ENCODE measurements at places on chromosomes 12 and 14. TPM values are rescaled to one million over a fixed set of nuclear protein-coding genes. Genes with fewer than 3 reads are reported as not detected.

- peak; percentile 73 for DNase-seq
These were observed 30.5 kb downstream of the PPP2R5C start for GRCh38 chr14:101791919-101792572.

DNA sequence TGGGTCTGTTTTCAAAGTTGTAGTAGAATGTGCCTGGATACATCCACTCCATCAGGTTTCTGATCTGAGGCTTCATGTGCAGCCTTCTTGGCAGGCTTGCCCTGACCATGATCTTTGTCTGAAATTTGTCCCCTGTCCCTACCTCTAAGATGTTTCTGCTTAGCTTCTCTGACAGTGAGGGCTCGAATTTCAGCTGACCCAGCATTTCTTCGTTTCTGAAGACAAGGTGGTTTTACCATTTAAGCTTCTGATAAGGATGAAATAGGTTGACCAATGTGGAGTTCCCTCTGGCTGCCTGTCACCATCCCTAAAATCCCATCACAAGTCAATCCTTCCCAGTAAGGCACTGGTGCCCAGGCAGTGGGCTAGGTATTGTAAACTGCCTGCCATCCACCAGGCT, 57.0 kb downstream of the CMKLR1 start:
- DNase-seq: no peak

DNA sequence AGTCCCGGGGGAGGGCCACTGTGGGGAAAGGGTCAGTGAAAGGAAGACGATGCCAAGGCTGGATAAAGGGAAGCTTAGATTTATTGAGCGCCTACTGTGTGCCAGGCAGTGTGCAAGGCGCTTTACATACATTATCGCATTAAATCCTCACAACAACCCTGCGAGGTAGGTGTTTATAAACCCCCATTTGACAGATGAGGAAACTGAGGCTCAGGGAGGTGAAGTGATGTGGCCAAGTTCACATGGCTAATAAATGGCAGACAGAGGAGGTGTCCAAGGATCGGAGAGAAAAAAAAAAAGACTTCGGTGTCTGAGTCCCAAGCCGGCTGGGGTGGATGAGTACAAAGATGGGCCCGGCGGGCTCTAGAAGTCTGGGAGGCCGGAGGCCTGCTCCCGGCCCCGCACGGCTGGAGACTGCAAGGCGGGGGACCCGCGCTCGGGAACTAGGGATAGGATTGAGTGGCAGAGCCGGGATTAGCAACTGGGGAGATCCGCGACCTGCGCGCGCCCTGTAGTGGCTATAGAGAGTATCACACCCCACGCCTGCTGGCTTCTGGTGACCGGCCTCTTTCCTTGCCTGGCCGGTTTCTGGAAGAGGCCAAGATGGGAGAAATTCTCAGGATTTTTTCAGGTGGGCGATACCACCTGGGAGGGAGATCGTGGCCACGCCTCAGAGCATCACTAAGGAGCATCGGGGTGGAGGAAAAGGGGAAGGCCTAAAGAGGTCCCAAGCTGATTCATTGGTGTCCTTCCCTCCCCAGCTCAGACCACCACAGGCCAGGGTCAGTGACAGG, 3.9 kb downstream of the DDN start:
- DNase-seq: peak; percentile 76

- no peak for DNase-seq
These were observed 73.6 kb downstream of the TMTC1 start for GRCh38 chr12:29710104-29710503.

OSGEP gene
- 36.3 TPM for total RNA-seq

SMAGP gene
- 8.4 TPM for total RNA-seq

CISTR gene
- not detected for total RNA-seq

- no peak for DNase-seq
These were observed 155.4 kb downstream of the C12orf75 start for GRCh38 chr12:105485921-105486320.

DNA sequence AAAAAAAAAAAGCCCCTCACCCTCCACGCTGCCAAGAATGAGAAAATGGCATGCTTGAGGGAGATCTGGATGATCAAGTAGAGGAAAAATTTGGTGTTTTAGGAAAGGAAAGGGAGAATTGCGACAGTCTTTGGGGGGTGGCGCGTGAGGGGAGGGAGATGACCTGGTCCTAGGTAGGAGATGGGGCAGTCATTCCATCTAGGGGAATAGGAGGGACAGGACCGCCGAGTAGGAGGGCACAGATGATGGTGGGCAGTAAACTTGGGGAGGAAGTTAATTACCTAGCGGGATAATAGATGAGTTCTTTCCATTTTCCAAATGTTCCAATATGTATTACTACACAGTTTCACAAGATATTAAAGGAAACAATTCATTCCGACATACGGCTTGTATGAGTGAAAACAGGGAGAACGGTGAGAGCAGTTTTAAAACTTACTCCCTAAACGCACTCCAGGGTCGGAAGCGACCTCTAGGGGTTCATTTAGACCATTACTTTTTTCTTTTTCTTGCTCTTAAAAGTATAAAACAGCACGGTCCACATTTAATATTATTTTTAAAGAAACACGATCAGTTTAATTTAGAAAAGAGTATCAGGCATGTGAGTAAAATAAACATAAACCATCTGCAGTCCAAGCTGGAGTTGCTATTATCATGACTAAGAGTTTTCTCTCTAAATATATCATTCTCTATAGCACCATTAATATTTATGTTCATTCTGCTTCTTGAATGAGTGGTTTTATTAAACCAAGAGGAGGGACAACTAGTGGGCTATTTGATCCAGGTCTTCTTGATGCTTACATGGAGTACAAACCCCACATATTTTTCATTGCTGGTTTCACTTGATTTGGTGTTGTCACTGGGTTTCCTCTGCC, 3.0 kb upstream of the FNTB start:
- peak; percentile 66 for DNase-seq

DNA sequence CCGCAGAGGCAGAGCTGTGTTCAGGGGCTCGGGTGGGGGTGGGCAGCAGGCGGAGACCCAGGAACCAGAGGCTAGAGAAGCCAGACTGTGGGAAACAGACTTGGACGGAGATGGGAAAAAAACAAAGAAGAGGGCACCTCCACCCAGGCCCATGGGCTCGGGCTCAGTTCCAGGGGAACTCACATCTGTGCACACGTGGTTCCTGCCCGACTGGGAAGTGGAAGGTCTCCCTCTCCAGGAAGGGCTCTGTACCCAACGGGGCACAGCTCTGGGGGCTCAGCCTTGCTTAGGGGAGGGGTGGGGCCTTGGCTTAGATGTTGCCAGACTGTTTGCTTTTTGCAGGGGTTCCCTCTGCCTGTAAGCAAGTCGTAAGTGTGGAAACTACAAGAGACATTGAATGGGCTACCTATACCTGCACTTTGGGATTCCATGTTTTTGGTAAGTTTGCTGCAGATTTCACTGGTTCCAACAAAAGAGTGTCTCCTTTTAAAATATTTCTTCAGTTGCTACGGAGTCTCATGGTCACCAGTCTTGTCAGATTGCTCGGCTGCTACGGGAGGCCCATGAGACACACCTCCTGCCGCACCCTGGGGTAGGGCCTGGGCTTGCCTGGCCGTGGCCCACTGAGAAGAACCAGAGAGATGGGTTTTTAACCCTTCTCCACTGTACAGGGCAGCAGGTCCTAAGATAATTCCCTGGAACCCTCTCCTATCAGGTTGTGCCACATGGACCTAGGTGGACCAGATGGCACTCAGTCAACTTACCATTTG, 127.6 kb upstream of the EVL start:
- no peak for DNase-seq

DNA sequence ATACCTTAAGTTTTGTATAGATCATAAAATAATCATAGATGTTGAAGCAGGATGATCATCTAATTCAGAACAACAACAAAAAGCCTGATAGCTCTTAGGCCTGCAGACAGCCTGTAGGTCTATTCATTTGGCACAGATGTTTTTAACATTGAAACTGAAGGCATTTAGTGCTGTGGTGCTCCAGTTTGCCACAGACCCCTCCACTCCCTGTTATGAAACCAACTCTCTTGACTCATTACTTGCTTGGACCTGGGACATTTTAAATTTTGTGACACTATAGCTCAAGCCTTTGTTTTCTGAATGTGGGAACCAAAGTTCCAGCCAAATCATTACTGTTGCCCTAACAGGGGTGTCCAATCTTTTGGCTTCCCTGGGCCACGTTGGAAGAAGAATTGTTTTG, 9.1 kb downstream of the PRKCH start:
- no peak for DNase-seq

- no peak for DNase-seq
These were observed 166.8 kb downstream of the DAD1 start for GRCh38 chr14:22422238-22422637.

DNA sequence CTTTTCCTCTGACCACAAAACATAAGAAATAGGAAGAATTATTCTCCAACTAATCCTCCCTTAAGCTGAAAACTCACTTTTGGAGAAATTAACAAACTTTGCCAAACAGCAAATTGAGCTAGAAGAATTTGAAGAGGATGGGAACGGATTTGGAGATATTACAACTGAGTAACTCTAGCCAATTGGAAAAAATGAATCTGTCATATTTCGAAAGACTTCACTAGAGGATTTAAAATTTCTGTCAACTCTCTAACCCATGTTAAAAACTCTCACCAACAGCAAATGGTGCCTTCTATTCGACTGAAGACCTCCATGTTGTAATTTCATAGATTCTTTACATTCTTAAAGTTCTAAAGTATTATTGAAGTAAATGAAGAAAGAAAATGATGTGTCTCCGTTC, 414.2 kb downstream of the RMST start:
- DNase-seq: no peak

GRCh38 chr14:103716091-103716801, 636 bp downstream of the ZFYVE21 start:
- no peak for DNase-seq

DNA sequence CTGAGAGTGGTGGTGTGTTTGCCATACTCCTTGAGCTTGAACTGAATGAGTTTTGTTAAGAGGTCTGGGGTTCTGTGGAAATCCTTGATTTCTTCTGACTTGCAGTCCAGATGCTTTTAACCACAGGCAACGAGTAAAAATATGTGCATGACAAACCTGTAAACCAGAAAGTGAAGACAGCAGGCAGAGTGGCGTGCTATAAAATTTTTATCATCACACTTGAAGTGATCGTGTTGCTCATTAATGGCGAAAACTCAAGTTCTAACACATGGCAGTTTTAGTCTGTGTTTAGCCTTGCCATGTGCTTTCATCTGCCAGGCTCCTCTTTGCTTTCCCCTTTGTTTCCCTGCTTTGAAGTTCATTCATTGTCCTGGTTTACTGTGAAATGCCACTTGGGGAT, 28.0 kb downstream of the TXNRD1 start:
- DNase-seq: peak; percentile 65

DNA sequence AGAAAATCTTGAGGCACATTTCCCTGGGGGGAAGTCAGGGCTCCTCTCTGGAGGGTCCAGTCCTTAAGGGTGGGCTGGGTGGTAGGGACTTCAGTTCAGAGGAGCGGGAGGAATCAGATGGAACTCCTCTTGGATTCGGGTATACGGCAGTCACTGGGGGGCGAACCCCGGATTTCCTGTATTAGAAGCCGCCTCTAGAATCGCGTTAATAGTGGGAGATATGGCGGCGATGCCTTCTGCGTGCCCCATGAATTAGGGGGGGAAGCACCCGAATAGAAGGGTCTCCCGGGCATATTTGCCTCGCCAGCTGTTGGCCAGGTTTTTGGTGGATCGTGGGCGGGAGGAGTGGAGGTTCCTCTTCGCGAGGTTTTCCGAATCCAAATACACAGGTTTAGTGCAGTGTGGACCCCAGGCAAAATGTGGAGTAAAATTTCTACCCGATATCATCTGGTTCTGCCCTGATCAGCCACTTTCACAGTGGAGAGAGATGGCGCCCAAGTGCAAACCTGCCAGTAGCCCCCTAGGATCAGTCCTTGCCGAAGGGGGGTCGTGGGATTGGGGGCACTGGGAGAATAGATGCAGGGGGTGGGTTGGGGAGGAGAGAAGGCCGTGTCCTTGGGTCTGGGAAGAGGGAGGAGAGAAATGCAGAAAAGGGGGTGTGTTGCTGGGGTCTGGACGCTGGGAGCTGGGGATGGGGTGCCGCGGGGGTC, 628 bp downstream of the MEG3 start:
- peak; percentile 16 for DNase-seq

GRCh38 chr12:122026706-122027333, 5.1 kb downstream of the BCL7A start:
- no peak for DNase-seq

GRCh38 chr14:60164404-60164711, 840 bp downstream of the DHRS7 start:
- peak; percentile 76 for DNase-seq

SDS gene
- total RNA-seq: not detected

GRCh38 chr14:49942090-49942489, 49.2 kb downstream of the ARF6 start:
- DNase-seq: no peak

DNA sequence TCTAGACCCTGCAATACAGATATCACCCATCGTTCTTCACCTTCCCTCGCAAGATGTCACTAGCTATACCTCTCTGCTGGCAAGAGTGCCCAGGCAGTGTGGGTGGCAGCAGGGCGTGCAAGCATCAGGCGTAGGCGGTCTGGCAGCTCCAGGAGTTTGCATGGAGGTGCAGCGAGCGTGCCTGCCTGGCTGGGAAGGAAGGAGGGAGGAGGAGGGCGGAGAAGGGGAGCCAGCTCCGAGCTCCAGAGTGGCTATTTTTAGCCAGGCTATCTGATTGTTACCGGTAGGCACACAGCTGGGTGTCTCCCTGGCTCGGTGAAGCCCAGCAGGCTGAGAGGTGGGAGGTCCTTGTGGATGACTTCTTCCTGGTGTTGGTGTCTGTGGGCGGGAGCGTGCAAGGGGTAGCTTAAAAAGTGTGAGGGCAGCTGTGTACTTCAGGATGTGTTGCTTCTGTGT, 6.2 kb downstream of the FOXJ2 start:
- peak; percentile 71 for DNase-seq

KLRB1 gene
- total RNA-seq: not detected

- DNase-seq: no peak
These were observed 10.5 kb upstream of the STAC3 start for GRCh38 chr12:57261428-57261865.

DNA sequence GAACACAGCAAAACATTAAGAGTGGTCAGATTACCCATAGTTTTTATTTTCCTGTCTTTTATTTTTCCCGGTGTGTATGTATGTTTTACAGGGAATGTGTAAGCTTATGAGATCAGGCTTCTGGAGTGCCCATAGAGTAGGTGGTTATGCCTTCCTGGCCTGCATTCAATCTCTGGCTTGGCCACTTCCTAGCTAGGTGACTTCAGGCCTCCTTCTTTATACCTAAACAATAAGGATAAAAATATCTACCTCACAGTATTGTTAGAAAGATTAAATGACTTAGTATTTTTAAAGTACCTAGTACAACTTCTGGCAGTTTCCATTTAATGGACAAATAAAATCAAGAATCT, 42.4 kb downstream of the ITPR2 start:
- DNase-seq: peak; percentile 38
